Colonic mucosa (tissue), 4 donors: ENCODE measurements at places on chromosomes 1 and 21. TPM values are rescaled to one million over a fixed set of nuclear protein-coding genes. Genes with fewer than 3 reads are reported as not detected.

DNA sequence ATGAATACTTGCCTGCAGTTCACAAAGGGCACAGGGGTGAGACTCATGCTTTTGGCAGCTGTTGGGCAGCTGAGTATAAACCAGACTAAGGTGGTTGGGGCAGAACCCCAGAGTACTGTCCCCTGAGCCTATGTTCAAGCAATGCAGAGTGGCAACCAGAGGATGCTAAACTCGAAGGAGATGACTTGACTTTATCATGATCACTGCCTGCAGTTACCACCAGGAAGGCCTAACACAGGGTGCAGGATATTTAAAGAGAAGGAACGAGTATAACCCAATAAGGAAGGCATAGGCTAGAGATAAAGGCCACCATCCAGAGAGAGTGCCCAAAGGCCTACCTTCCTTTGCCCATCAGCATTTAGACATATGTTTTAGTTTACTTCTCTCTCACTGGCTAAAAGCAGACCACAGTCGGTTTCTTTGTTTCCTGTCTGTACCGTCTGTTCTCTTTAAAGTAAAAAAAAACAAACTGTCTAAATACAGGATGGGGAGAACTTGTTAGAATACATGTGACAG, 83.3 kb downstream of the MPZL1 start:
- no peak overlapping the region for H3K27ac ChIP-seq
- no peaks in the 10 kb centered on the region for H3K27me3 ChIP-seq
- DNase-seq, result no peak
- H3K36me3 ChIP-seq, result no peaks in the 10 kb centered on the region

DNA sequence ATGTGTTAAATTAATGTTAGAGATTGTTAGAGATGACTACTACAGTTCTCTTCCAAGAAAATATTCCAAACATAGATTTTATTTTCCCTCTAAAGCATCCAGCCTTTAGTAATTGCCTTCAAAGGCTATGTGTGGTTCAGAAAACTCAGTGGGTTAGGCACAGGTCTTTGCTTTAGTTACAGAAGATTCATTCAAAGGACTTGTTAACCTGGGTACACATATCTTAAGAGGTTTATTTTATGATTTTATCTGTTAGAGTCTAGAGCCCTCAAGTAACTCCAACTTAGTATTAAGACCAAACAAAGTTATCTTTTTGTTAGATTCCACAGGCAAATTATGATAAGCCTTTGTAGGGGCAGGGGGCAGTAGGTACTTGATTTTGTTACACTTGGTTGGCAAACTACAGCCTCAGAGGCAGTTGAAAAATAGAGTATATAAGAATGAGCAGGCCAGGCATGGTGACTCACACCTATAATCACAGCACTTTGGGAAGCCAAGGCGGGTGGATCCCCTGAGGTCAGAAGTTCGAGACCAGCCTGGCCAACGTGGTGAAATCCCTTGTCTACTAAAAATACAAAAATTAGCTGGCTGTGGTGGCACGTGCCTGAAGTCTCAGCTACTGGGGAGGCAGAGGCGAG, 37.9 kb downstream of the CXADR start:
- H3K27ac ChIP-seq, result no peak overlapping the region
- no peak overlapping the region for H3K4me3 ChIP-seq
- H3K27me3 ChIP-seq, result no peaks in the 10 kb centered on the region
- no peak for DNase-seq
- H3K4me1 ChIP-seq, result no peaks in the 10 kb centered on the region

GRCh38 chr1:36781098-36781497, 253.2 kb downstream of the GRIK3 start:
- H3K4me1 ChIP-seq, result no peaks in the 10 kb centered on the region
- no peak overlapping the region for H3K4me3 ChIP-seq
- no peaks in the 10 kb centered on the region for H3K27me3 ChIP-seq
- no peak overlapping the region for H3K27ac ChIP-seq
- DNase-seq, result no peak

GRCh38 chr1:66437136-66437401, 96.9 kb upstream of the SGIP1 start:
- no peaks in the 10 kb centered on the region for H3K4me1 ChIP-seq
- no peak for DNase-seq

GRCh38 chr1:27592232-27592930, 11.6 kb downstream of the AHDC1 start:
- no peak overlapping the region for H3K4me3 ChIP-seq
- H3K36me3 ChIP-seq, result no peaks in the 10 kb centered on the region
- peaks cover 14% of the 10 kb centered on the region for H3K4me1 ChIP-seq
- DNase-seq, result no peak
- H3K27ac ChIP-seq, result no peak overlapping the region

GRCh38 chr1:230187290-230187689, 120.3 kb downstream of the GALNT2 start:
- peaks cover 5% of the 10 kb centered on the region for H3K4me1 ChIP-seq
- DNase-seq, result no peak
- H3K36me3 ChIP-seq, result no peaks in the 10 kb centered on the region
- H3K4me3 ChIP-seq, result no peak overlapping the region
- no peaks in the 10 kb centered on the region for H3K27me3 ChIP-seq

GRCh38 chr1:38045401-38046332, 926 bp downstream of the POU3F1 start:
- DNase-seq, result peak; percentile 27
- H3K4me1 ChIP-seq, result no peaks in the 10 kb centered on the region
- no peaks in the 10 kb centered on the region for H3K36me3 ChIP-seq
- peaks cover 55% of the 10 kb centered on the region for H3K27me3 ChIP-seq

- H3K4me3 ChIP-seq, result no peak overlapping the region
- no peaks in the 10 kb centered on the region for H3K4me1 ChIP-seq
- no peak overlapping the region for H3K27ac ChIP-seq
- no peaks in the 10 kb centered on the region for H3K27me3 ChIP-seq
- no peaks in the 10 kb centered on the region for H3K36me3 ChIP-seq
Observed at GRCh38 chr1:208526613-208527125, 282.5 kb upstream of the PLXNA2 start.

DNA sequence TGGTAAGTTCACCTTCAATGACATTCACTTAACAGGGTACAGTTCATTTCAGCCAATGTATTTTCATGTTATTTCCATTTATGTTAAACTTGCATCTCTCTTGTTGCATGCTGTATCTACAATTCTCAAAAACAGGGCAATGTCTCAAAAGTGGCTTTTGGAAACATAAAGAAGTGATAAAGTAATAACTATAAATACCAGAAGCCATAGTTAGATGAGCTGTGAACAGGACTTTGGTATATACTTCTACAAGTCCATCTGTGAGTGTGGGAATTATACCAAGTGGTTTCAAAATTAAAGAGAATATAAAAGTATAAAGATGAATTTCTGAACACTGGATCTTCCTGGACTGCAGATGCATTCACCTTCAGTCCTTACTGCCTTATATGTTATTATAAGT, 585.4 kb upstream of the PBX1 start:
- H3K27me3 ChIP-seq, result no peaks in the 10 kb centered on the region
- DNase-seq, result no peak
- H3K4me1 ChIP-seq, result no peaks in the 10 kb centered on the region
- H3K36me3 ChIP-seq, result no peaks in the 10 kb centered on the region
- no peak overlapping the region for H3K27ac ChIP-seq

DNA sequence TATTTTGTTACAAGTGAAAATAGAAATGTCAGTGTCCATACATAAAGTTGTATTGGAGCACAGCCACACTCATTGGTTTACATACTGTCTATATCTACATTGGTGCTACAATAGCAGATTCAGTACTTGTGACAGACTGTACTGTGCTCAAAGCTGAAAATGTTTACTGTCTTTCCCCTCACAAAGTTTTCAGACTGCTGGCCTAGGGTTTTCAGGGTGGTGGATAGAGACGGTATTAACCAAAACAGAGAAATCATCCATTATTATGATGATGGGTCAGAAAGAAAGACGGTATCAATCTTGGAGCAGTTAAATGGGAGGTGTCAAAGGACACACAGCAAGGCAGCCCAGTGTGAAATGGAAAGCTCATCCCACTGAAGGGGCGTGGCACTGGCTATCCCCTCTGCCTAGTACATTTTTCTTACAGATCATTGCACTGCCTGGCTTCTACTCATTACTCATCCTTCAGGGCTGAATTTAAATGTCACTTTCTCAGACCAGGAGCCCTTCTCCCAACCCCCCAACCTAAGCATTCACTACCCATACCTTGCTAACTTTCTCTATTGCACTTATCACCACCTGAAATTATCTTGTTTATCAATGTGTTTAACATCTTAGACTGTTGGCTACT, 10.2 kb downstream of the JAK1 start:
- no peak for DNase-seq
- no peaks in the 10 kb centered on the region for H3K36me3 ChIP-seq

- H3K27ac ChIP-seq, result no peak overlapping the region
- no peaks in the 10 kb centered on the region for H3K27me3 ChIP-seq
Observed at GRCh38 chr1:62228136-62228882, 33.7 kb downstream of the L1TD1 start.

DNA sequence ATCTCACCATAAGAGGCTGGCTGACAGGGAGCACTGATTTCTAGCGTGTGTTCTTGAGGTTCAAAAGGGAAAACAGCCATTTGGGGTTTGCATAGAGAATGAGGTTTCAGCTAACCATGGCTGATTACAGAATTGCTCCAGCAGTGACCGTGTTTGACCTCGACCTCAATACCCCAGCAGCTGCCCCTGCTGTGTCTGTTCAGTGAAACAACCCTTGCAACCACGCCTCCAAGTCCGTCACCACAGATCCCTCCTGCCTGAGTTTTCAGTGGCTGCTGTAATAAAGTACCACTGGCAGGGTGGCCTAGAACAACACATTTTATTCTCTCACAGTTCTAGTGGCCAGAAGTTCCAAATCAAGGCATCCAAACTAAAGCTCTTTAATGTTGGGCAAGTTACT, 147.7 kb downstream of the HUNK start:
- no peak overlapping the region for H3K27ac ChIP-seq
- H3K27me3 ChIP-seq, result no peaks in the 10 kb centered on the region
- no peaks in the 10 kb centered on the region for H3K4me1 ChIP-seq
- H3K36me3 ChIP-seq, result no peaks in the 10 kb centered on the region
- DNase-seq, result no peak

- no peaks in the 10 kb centered on the region for H3K27me3 ChIP-seq
- H3K36me3 ChIP-seq, result no peaks in the 10 kb centered on the region
- no peak overlapping the region for H3K27ac ChIP-seq
- no peak for DNase-seq
Observed at GRCh38 chr21:20822666-20823065, 175.5 kb upstream of the NCAM2 start.

DNA sequence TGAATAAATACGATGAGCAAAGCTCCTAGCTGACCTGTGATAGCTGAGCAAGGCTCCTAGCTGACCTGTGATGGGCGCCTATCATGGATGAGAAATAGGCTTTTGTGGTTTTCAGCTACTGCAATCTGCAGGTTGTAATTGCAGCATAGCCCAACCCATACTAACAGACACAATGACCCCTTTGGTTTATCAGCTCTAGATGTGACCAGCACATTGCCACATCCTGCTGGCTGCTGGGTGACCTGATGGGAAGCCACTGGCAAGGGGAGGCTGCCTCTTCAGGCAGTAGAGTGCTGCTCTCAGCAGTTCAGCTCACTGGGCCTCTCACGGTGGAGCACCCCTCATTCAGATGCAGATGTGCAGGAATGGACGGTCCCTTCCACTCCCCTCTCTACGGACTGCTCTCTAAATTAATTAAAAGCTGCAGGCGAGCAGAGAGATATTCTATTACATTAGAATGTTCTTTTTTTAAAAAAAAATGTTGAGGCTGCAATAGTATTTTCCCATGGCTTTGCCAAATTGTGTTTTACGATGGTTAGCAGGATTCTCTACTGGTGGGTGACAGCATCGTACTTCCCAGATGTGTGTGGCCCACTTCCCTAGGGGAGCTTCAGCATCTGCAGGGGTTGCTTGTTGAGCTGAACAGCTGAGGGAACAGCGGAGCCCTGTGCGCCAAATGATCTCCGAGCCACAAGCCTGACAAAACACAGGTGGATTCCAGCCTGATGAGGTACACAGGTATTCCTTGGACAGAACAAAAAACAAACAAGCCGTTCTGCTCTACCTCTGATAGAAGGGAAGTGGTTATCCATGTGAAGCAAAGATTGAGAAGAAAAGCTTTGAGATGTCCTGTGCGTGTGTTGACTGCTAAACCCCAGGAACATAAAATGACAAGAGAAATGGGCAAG, 65.0 kb downstream of the SYT6 start:
- H3K4me3 ChIP-seq, result no peak overlapping the region
- H3K27me3 ChIP-seq, result no peaks in the 10 kb centered on the region
- DNase-seq, result no peak
- no peaks in the 10 kb centered on the region for H3K4me1 ChIP-seq

DNA sequence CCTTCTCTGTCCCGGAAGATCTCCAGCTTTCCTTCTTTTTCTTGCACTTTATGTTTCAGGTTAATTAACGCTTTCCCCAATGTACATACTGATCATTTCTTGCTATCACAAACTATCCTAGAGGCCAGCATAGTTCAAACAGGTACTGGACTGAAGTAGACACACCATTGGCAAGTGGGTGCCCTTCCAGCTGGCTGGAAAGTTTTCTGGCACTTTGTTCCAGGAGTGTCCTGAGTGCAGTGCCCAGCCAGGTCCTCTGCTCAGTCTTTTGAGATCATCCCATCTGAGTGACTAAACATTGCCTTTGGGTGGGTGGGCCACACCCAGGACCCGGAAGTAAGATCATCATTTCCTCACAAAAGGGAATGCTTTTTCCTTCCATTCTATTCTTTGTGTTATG, 15.0 kb upstream of the DUSP23 start:
- no peaks in the 10 kb centered on the region for H3K36me3 ChIP-seq
- no peak for DNase-seq
- H3K27me3 ChIP-seq, result no peaks in the 10 kb centered on the region
- no peak overlapping the region for H3K27ac ChIP-seq
- H3K4me1 ChIP-seq, result no peaks in the 10 kb centered on the region
- no peak overlapping the region for H3K4me3 ChIP-seq

GRCh38 chr1:89927049-89927448, 67.9 kb upstream of the ZNF326 start:
- H3K4me3 ChIP-seq, result no peak overlapping the region
- H3K36me3 ChIP-seq, result no peaks in the 10 kb centered on the region
- no peak for DNase-seq
- no peaks in the 10 kb centered on the region for H3K4me1 ChIP-seq
- H3K27ac ChIP-seq, result no peak overlapping the region

- H3K36me3 ChIP-seq, result no peaks in the 10 kb centered on the region
- H3K27me3 ChIP-seq, result no peaks in the 10 kb centered on the region
- no peak overlapping the region for H3K4me3 ChIP-seq
- no peaks in the 10 kb centered on the region for H3K4me1 ChIP-seq
- no peak overlapping the region for H3K27ac ChIP-seq
- DNase-seq, result no peak
Observed at GRCh38 chr21:16777041-16777720, 735.7 kb upstream of the CXADR start.

Gene ACOT11
- total RNA-seq, result 82.5 TPM

Gene PLA2G2D
- 0.25 TPM for total RNA-seq

Gene TNFRSF4
- total RNA-seq, result 2.3 TPM

Gene ELAVL4
- 0.54 TPM for total RNA-seq

Gene PLEKHA6
- total RNA-seq, result 84.5 TPM

Gene DNM3
- 1.7 TPM for total RNA-seq

Gene BEND5
- total RNA-seq, result 4.9 TPM

Gene OPRD1
- 0.12 TPM for total RNA-seq
